ENCODE measurements at places on chromosomes 5 and 9. TPM values are rescaled to one million over a fixed set of nuclear protein-coding genes. Genes with fewer than 3 reads are reported as not detected.

- DNase-seq: no peak
These were observed 106.2 kb downstream of the CMYA5 start for GRCh38 chr5:79795764-79796398.

GPR150 gene
- total RNA-seq: not detected

GM2A gene
- 16.1 TPM for total RNA-seq

DNA sequence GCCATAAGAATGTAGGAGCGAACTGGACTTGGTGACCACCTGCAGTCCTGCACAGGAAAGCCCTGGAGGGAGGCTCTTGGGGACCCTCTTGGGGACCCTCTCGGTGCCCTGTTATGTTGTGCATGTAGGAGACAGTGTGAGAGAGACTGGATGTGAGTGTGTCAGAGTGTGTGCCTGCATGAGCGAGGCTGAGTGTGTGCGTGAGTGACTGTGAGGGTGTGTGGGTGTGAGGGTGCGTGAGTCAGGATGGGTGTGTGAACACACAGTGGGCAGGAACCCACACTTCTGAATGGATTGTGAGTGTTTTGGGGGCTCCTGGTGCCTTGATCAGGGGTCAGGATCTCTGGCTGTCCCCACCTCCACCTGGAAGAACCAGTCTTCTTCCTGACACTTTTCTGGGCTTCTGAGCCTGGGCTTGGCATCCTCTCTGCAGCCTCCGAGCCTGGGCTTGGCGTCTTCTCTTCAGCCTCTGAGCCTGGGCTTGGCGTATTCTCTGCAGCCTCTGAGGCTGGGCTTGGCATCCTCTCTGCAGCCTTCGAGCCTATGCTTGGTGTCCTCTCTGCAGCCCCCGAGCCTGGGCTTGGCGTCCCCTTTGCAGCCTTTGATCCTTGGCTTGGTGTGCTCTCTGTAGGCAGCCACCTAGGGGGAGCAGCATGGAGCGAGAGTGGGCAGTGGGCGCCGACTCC, 25.6 kb upstream of the ANKRD33B start:
- no peak for DNase-seq

GRCh38 chr5:178385496-178385890, 152.9 kb upstream of the PHYKPL start:
- DNase-seq: no peak

- DNase-seq: no peak
These were observed 644 bp downstream of the IER5L start for GRCh38 chr9:129177443-129177790.

GRCh38 chr5:146529984-146530383, 14.0 kb upstream of the GPR151 start:
- DNase-seq: no peak

GRCh38 chr5:160390787-160391696, 8.8 kb downstream of the FAM200C start:
- DNase-seq: no peak

GABRA1 gene
- total RNA-seq: not detected

PRRX2 gene
- 0.17 TPM for total RNA-seq

FAM153A gene
- 0.12 TPM for total RNA-seq

PPP2R2B gene
- 3.9 TPM for total RNA-seq
